Kidney epithelial cell (primary cell): ENCODE measurements at places on chromosomes 2 and 18.

DNA sequence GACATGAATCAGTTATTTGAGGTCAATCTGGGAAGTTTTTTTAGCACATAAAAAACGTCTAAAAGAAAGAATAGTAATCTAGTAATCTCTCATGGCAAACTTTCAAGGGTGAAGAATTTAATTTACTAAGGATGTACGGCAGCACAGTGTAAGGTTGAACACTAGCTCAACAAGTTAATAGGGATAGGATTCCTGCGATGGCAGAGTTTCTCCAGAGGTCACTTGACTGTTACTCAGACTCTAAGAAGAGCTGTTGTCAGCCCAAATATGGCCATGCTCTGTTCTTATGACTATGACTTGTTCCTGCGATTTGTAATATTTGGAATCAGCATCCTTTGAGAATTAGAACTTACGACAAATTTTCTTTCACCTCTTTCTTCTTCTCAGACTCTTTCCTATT is 553.3 kb upstream of the TNP1 start:
- DNase-seq, result no peak

GRCh38 chr2:192250961-192251360 is 56.2 kb upstream of the TMEFF2 start:
- no peak for DNase-seq

DNA sequence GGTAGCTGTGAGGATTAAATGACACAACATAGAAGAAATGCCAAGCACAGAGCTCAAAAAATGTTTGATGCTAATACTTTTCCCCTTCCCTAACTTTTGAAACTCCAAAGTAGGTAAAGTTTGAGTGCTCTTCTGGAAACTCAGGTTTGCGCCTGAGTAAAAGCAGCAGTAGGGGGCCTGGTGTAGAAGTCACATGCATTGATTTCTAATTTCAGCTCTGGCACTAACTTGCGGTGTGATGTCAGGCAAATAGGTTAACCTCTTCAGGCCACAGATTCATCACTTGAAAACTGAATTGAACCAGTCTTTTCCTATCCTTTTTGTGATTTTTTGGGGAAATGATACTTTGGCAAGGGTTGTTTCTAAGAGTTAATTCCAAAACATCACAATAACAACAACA is 27.2 kb downstream of the LHCGR start:
- DNase-seq, result no peak

DNA sequence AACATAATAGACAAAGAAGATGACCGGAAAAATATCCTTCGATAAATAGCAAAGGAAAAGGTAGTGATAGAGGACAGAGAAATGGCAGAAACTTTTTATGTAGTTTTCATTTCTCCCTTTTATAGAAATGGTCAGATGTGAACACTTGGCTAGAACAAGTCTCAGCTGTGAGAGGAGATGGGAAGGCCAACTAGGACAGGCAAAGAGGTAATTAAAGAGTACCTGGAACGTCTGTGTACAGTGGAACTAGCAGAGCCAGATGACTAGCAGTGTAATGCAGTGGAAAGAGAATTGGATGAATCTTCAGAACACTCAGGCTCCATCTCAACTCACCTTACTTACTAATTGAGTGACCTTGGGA is 69.2 kb downstream of the NABP1 start:
- no peak for DNase-seq

DNA sequence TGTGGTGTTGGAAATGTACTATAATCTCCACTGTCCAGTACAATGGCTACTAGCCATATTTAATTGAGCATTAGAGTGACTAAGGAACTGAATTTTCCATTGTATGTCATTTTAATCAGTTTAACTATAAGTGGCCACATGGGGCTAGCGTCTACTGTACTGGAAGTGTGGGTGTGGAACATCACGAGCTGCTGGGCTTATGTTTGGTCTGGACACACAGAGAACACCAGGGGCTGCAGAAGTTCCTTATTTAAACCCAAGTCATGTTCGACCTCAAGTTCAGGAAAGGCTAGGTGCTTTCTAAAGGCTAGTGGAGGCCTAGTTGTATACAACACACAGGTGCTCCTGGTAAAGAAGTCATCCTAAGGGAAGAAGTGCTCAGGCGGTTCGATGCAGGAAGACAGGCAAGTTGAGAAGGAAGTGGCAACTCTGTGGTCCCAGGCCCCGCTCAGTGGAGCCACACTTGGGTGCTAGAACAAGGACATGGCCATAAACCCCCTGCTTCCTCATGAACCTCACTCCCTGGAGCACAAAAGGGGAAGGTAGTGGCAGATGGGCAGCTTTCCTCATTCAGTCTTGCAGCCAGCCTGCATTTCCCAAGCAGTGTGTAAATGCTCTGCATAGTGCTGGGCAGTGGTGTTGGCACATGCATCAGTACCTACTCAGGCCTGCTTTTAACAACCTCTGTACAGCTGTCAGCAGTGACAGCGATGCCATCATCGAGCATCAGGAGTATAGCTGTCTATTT is 13.3 kb downstream of the LGALSL start:
- DNase-seq, result no peak

- no peak for DNase-seq
These were observed 32.7 kb downstream of the QPCT start for GRCh38 chr2:37377187-37377532.

GRCh38 chr2:73250872-73251846 is 17.1 kb downstream of the CCT7 start:
- DNase-seq, result no peak

GRCh38 chr2:206764673-206765241 is 371 bp downstream of the MDH1B start:
- no peak for DNase-seq

DNA sequence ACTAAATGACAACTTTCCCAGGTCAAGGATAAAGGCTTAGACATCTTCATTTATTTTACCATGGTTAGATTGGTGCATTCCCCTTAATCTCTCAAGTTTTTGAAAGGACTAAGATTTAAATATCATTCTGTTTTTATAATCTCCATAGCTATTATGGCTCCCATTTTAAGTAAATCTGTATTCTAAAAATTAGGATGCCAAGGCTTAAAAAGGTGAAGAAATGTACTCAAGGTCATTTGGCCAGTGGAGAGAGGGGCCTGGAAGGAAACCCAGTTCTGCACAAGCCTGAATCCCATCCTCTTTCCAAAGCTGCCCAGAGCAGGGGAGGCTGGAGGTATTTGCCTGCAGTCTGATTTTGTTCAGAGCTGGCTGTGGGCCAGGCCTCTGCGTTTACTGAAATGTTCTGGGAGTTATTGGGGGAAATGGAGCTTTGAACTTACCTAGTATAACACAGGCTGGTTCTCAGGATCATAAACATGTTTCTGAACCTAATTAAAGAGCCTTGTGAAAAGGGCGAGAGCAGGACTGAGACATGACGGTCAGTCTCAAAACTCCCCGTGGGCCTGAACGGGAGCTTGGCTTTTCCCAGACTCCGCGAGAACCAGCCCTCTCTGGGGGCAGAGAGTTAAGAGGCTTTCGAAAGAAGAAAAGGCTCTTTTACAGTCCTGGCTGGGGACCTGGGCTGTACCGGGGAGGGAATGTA is 85.6 kb downstream of the DDX1 start:
- DNase-seq, result no peak

- DNase-seq, result no peak
These were observed 683 bp upstream of the DNAJC27 start for GRCh38 chr2:24972315-24972961.

DNA sequence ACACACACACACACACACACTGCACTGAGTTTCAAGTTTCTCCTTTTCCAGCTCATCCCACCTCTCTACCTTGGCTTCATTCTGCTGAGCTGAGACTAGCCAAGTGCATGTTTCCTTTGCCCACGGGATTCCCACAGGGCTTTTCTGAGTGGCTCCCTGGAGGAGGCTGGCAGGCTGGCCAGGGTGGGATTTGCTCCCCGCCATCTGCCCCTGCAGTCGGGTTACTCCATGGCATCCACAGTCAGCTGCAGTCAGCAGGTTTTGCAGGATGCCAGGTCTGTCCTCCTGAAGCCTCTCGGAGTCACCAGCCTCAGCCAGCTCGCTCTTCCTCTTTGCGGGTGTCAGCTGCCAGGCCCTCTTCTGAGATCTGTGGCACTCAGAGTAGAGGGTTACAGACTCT is 783.7 kb upstream of the SOX11 start:
- no peak for DNase-seq

DNA sequence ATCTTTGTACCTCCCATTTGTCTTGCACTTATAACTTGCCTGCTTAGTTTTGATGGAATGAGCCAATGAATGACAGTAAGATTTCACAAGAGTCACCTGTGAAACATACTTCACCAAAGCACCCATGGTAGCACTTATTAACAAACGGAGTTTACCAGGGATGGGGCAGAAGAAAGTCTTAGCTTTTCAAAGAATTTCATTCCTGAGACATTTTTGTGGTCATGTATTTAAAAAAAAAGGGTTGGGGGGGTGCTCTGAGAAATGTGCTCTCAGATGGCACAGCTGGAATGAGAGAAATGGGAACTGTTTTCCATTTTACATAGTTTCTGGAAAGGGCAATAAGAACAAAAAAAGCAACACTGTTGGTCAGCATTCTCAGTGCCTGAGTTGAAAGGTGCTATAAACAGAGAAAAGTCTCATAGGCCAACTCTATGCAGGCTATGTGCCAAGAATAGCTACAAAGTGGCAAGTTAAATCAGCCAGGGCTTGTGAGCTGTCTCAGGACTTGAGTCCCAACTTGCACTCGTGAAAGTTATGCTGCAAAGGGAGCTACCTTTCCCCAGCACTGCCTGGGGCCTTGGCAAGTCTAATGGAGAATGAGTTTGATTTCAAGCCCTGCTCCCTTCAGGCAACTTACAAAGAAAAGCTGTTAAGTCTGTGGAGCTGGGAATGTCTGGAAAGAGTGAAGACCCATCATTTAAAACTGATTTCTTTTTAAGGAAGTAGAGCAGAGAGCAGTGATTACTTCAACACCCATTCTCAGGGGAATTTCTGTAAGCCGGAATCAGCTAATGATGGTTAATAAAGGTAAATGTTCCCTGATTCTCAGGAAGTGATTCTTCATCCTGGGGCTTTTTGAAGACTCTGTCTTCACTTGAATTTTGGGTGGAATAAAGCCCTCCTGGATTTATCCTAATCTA is 170.6 kb downstream of the SLC8A1 start:
- DNase-seq, result peak; percentile 71

GRCh38 chr2:173898996-173899395 is 66.2 kb downstream of the SP3 start:
- DNase-seq, result no peak
